ENCODE measurements at places on chromosomes 2 and 18.

GRCh38 chr2:20282916-20283592 lies 58.1 kb upstream of the SDC1 start:
- DNase-seq = no peak

- DNase-seq = no peak
These were observed 311.5 kb downstream of the RAD51AP2 start for GRCh38 chr2:17206771-17207170.

DNA sequence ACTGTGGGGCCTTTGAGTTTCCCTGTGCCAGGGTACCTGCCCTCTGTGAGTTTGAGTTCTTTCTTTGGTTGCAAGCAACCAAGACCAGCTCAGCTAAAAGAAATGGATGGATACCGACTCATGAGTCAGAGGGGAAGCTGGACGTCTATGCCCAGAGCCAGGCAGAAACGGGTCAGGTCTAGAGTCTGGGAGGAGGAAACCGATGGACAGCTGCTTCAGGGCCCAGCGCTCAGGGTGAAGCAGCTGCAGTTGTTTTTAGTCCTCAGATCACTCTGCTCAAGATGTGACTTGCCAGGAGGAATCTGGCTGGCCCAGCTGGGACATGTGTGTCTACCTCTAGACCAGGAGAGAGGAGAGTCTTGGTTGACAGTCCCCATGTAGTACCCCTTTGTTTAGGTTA lies 10.1 kb upstream of the TYMS start:
- no peak for DNase-seq

GRCh38 chr18:74146756-74147155 lies 878 bp downstream of the FBXO15 start:
- no peak for DNase-seq

DNA sequence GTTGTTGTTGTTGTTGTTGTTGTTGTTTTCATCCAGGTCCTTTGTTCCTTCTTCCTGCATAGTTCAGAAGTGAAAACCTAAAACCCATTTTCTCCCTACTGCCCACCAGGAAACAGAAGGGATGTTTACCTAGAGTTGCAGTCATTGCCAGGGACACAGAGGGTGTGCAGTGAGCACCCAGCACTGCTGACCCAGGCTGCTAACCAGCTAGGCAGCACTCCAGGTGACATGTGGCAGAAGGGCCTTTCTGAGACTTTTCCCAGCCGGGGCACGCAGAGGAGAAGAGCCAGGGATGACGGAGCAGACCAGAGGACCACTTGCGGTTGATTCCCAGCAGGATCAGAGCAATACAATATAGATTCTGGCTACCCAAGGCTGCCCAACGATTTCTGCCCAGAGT lies 286.3 kb downstream of the BCL11A start:
- no peak for DNase-seq

- DNase-seq = peak; percentile 36
These were observed 25.3 kb upstream of the RPL31 start for GRCh38 chr2:100976645-100977391.

GRCh38 chr2:190318931-190319554 lies 583 bp downstream of the HIBCH start:
- peak; percentile 6 for DNase-seq

GRCh38 chr2:36915627-36916026 lies 50.7 kb downstream of the STRN start:
- DNase-seq = no peak

DNA sequence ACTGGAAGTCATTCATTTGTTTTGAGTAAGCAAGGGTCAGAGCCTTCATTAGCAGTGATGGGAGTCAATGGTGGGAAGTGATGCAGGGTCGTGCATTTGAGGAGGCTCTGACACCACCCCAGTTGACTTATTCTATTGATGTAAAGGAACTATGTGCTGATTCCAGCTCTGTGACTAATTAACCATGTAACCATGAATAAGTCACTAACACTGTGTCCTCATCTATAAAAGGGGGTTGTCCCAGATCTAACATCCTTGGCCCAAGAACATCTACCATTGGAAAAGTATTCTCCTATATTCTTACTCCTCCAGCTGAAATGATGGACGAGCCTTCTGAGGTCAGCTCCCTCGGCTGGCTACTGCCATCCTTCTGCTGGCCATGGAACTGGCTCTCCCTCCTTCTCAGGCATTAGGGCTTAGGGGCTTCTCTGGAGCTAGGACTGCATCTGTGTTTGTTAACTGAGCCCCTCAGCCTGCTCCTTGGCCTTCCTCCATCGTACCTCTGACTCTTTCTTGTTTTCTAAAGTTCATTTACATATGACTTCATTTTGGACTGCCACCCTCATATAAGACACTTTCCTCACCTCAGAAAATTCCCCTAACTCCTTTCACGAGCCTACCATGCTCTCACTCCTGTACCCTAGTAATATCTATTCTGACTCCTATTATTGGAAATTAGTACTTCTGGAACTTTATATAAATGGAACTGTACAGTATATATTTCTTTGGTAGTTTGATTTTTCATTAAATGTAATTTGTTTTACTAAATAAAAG lies 115.5 kb downstream of the KCTD1 start:
- no peak for DNase-seq
